ENCODE measurements at places on chromosomes 5 and 9.

GRCh38 chr5:20262896-20263295, 274.9 kb upstream of the CDH18 start:
- no peak for DNase-seq

GRCh38 chr5:65762234-65762633, 40.2 kb downstream of the NLN start:
- no peak for DNase-seq

- DNase-seq: no peak
These were observed 120.7 kb downstream of the PBX3 start for GRCh38 chr9:125867751-125868415.

- no peak for DNase-seq
These were observed 1.2 kb downstream of the TNFSF8 start for GRCh38 chr9:114929201-114929600.

DNA sequence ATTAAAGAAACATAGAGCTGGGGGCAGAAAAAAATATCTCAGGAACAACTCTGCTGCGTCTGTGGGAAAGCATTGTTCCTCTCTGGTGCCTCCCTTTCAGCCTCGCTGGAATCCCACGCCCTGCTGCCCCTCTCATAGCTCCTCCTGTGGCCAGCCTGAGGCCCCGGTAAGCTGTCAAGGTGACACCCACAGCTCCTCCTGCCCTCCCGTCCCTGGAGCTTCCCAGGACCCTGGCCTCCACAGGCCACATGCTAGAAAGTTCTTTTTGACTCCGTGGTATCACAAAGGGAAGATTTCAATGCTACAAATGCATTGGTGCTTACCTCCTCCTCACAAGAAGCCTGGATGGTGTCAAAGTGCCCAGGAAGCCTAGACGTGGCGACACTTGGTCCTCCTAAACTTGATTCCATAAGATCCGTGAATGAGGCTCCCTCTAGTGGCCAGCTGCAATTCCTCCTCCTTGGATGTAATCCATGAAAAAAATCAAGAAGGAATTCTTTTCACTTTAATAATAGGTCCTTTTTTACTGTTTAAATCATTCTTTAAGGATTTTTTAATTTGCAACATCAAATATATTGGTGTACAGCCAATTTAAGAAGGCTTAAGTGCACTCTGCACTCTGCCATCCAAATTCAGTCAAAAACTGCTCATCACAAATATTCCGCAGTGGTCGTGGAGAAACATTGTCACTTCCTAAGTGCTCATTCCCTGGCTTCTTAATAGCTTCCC, 104.9 kb downstream of the CFAP90 start:
- peak; percentile 39 for DNase-seq

DNA sequence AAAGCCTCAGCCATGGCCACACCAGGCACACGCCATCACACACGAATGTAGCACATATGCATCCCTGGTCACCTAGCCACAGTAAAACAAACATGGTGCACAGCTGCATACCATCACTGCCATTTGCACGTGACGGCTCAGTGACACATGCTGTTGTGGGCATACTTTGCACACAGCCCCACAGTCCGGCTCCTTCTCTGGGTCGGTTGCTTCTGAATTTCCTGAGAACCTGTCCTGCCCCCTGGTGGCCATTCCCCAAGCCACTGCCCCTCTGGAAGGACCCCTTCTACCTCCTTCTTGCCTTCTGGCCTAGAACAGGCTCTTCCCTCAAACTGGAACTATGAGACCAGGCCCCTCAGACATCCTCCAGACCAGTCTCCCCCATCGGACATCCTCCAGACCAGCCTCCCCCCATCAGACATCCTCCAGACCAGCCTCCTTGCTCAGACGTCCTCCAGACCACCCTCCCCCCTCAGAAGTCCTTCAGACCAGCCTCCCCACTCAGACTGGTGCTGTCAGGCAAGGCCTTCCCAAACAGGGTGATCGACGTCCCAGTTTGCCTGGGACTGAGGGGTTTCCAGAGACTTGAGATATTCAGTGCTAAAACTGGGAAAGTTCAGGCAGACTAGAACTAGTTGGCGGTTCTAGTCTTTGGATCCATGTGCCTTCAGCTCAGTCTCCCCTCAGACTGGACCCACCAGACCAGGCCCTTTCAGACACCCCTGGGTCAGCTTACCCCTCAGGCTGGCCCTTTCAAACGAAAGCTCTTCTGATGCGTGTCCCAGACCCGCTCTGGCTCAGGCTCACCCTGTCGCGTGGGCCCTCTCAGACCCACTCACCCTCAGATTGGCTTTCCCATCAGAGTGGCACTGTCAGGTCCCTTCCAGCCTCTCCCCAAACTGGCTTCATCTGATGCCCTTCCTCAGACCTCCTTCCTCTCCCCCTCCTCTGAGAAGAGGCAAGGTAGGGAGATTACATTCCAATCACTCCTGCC, 24.3 kb upstream of the ENHO start:
- DNase-seq: peak; percentile 51

- DNase-seq: no peak
These were observed 99.5 kb upstream of the FBXL17 start for GRCh38 chr5:108481355-108481931.

DNA sequence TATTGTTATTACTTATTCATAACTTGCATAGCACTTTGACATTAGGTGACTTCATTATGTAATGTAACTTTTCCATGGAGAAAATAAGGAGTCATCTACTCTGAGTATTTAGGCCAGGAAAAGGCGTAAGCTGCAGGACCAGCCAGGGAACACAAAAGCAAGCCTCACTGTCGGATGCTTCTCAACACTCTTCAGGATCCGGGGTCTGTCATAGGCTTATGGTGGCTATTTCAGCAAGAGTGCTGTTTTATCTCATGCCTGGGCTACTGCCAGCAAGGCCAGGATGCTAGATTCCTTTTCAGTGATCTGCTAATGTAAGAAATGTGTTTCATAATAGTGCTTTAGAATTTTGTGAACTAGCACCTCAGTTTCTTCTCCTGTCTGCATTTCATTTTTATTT, 162.4 kb downstream of the CHSY3 start:
- DNase-seq: no peak

DNA sequence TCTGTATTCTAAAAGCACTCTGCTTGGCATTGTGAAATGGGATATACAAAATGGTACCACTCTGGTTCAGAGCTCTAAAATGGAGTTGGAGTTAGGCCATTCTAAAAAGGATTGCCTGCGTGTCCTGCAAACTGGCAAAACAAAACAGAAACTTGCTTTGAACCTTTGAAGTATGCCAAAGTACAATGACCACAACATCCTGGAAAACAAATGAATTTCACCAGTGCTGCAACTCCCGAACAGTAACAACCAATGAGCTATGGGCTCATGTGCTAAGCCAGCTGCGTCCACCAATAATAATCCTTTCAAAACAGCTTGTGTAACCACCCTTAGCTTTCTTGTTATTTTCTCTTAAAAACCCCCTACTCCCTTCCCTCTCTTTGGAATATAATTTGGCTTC, 88.4 kb upstream of the CXCL14 start:
- no peak for DNase-seq

DNA sequence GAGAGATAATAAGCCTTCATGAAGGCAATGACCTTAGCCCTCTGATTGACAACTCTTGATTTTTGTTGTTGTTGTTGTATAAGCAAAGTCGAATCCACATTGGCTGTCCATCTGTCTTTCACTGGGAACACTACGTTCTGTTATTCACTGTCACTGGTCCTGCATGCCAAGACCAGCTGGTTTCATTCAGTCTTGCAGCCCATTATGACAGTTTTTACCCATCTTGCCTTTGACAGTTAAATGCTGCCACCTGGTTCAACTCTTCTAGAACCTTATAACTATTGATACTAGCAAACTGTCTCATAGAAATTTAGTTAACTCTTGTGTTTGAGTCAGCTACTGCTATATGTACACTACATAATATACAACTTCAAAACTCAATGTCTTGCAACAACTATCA, 382.3 kb upstream of the CDH10 start:
- no peak for DNase-seq

- no peak for DNase-seq
These were observed 14.9 kb downstream of the XPA start for GRCh38 chr9:97682242-97682641.

DNA sequence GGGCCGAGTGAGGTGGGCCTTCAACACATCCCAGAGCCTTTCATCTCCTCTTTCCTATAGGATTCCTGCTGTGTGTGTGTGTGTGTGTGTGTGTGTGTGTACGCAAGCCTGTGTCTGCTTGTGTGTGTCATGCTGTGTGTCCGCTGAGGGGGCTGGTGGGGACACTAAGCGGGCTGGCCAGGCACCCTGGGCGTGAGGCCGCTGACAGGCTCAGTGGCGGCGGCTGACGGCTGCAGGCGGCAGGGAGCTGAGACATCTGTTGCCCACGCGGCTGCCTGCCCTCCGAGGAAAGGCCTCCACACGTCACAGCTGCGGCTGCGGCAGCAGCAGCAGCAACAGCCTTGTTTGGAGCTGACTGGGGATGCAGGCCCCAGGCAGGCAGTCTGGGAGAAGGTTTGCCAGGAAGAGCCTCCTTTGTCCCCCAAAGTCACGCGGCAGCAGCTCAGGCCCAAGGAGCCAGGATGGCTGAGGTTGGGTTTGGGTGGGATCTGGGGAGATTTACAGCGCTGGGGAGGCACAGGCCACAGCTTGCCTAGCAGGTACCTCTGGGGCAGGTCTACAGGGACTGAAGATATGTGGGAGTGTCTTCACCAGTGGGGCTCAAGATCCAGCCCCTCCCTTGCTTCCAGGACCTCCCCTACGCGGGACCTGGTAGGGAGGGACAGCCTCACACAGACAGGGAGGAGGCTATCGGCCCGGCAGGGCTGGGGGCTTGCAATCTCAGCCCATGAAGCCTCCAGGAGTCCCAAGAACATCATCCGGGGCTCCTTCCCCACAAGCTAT, 1.8 kb downstream of the PDLIM4 start:
- peak; percentile 68 for DNase-seq

DNA sequence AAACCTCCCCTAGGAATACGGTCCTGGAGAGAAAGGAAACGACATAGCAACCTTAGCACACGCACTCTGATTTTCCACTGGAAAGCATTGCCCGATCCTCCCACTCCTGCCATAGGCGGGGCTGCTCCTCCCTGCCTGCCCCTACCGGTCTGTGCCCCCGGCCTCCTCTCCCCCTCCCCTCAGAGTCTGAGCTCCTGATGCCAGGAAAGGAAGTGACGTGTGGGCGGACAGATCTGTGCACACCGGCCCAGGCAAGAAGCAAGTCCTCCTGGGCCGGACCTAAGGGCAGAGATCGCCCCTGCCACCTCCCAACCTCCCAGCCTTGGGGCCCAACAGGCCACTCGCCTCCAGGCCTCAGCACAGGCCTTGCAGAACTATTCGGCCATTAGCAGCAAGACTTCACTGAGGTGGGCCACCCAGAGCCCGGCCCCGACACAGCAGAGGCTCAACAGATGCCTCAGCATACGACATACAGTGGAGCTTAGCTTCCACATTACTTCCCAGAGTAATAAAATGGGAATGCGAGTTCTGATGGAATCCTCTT, 7.2 kb downstream of the NINJ1 start:
- DNase-seq: no peak

- no peak for DNase-seq
These were observed 15.9 kb downstream of the CCNJL start for GRCh38 chr5:160296496-160296895.

- DNase-seq: no peak
These were observed 49.8 kb upstream of the ANGPTL2 start for GRCh38 chr9:127172066-127172707.

- peak; percentile 60 for DNase-seq
These were observed 92.3 kb downstream of the HSD17B3 start for GRCh38 chr9:96209407-96210271.

GRCh38 chr5:180371949-180372348, 18.8 kb upstream of the GFPT2 start:
- no peak for DNase-seq

- no peak for DNase-seq
These were observed 134.9 kb downstream of the SLIT3 start for GRCh38 chr5:169166078-169166477.
